ENCODE measurements at places on chromosomes 4 and X. TPM values are rescaled to one million over a fixed set of nuclear protein-coding genes. Genes with fewer than 3 reads are reported as not detected.
A peak's percentile ranks its signal among the peaks of the same experiment; 100 is the strongest.

Gene RTL5
- total RNA-seq, result 0.74 TPM

Gene LIMCH1
- not detected for total RNA-seq

Gene RPGR
- 8.6 TPM for total RNA-seq

Gene USP26
- total RNA-seq, result not detected

GRCh38 chr4:72953571-72953970 is 115.9 kb downstream of the COX18 start:
- no peak overlapping the region for H3K27ac ChIP-seq
- H3K4me1 ChIP-seq, result peaks cover 24% of the 10 kb centered on the region
- H3K27me3 ChIP-seq, result peaks cover 25% of the 10 kb centered on the region
- DNase-seq, result no peak
- H3K4me3 ChIP-seq, result no peak overlapping the region
- peaks cover 3% of the 10 kb centered on the region for H3K36me3 ChIP-seq

DNA sequence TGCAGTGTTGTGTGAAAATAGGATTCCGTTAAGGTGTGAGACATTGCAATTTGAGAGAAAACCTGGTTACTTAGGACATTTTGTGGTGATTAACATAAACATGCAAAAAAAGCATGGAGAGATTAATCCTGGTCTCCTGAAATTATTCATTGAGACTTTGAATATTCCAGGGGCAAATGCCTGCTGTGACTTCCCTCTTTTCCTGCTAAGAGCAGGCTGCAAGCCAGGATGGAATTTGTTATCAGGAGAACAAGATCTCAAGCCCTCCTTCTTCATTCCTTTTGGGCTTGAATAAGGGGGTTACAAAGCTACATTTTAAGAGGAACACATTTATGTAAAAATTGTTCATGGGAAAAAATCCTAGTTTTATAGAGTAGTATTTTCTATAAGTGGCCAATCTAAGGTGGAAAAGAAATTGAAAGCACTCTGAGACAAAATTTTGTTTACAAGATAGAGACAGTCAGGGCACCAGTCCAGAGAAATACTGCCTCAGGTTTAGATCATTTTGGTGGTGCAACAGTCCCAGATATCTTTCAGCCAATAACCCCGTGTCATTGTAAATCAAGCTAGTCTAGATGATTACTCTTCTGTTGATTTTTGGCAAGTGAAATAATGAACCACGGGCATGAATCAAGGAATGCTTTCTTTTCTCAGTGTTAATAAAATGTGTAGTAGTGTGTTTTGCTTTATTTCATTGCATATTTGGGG is 1528.3 kb upstream of the AGA start:
- DNase-seq, result no peak
- H3K27ac ChIP-seq, result no peak overlapping the region
- H3K36me3 ChIP-seq, result no peaks in the 10 kb centered on the region
- no peaks in the 10 kb centered on the region for H3K4me1 ChIP-seq
- H3K27me3 ChIP-seq, result no peaks in the 10 kb centered on the region

- DNase-seq, result peak; percentile 63
- peaks cover 15% of the 10 kb centered on the region for H3K27me3 ChIP-seq
- H3K4me3 ChIP-seq, result no peak overlapping the region
- no peak overlapping the region for H3K27ac ChIP-seq
Observed at GRCh38 chrX:140057001-140057411, 91.7 kb upstream of the CXorf66 start.

- H3K27ac ChIP-seq, result no peak overlapping the region
- H3K4me3 ChIP-seq, result no peak overlapping the region
- DNase-seq, result no peak
- H3K27me3 ChIP-seq, result peaks cover 35% of the 10 kb centered on the region
- no peaks in the 10 kb centered on the region for H3K4me1 ChIP-seq
- peaks cover 2% of the 10 kb centered on the region for H3K36me3 ChIP-seq
Observed at GRCh38 chr4:153166716-153167501, 37.3 kb upstream of the TRIM2 start.

GRCh38 chr4:1786544-1787362 is 6.3 kb upstream of the FGFR3 start:
- H3K27me3 ChIP-seq, result no peaks in the 10 kb centered on the region
- H3K27ac ChIP-seq, result no peak overlapping the region
- no peak for DNase-seq
- H3K4me1 ChIP-seq, result no peaks in the 10 kb centered on the region
- no peaks in the 10 kb centered on the region for H3K36me3 ChIP-seq

GRCh38 chr4:57153207-57153606 is 43.0 kb upstream of the IGFBP7 start:
- no peaks in the 10 kb centered on the region for H3K4me1 ChIP-seq
- no peak for DNase-seq
- H3K4me3 ChIP-seq, result no peak overlapping the region
- no peaks in the 10 kb centered on the region for H3K36me3 ChIP-seq

- peaks cover 10% of the 10 kb centered on the region for H3K36me3 ChIP-seq
- H3K27ac ChIP-seq, result peak overlapping the region; percentile 25
- H3K4me1 ChIP-seq, result peaks cover 12% of the 10 kb centered on the region
- H3K27me3 ChIP-seq, result no peaks in the 10 kb centered on the region
- H3K4me3 ChIP-seq, result no peak overlapping the region
Observed at GRCh38 chrX:129925305-129926092, 19.5 kb downstream of the UTP14A start.

DNA sequence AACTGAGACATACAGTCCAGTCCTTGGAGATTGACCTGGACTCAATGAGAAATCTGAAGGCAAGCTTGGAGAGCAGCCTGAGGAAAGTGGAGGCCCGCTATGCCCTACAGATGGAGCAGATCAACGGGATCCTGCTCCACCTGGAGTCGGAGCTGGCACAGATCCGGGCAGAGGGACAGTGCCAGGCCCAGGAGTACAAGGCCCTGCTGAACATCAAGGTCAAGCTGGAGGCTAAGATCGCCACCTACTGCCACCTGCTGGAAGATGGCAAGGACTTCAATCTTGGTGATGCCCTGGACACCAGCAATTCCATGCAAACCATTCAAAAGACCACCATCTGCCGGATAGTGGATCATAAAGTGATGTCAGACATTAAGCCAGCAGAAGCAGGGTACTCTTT is 20.4 kb upstream of the FRMPD3 start:
- no peak overlapping the region for H3K27ac ChIP-seq
- peaks cover 20% of the 10 kb centered on the region for H3K27me3 ChIP-seq
- H3K36me3 ChIP-seq, result no peaks in the 10 kb centered on the region
- no peak overlapping the region for H3K4me3 ChIP-seq
- DNase-seq, result no peak

DNA sequence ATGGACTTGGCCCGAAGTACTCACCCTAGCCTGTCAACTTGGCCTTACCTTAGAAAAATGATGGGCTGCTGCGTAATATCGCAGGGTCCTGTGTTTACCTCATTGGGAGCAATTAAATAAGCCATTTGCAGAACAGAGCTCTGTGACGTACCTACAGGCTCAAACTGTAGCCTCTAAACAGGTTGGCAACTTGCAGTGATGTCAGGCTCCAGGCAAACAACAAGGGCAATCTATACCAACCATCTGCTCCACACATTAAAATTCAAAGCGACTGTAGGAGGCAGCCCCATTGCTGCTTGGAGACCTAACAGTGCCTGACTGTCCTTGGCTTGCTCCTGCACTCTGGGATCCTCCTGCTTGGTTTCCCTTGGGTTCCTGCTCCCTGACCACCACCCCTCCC is 17.2 kb downstream of the VGLL1 start:
- H3K4me3 ChIP-seq, result no peak overlapping the region
- H3K27me3 ChIP-seq, result peaks cover 5% of the 10 kb centered on the region
- DNase-seq, result no peak

DNA sequence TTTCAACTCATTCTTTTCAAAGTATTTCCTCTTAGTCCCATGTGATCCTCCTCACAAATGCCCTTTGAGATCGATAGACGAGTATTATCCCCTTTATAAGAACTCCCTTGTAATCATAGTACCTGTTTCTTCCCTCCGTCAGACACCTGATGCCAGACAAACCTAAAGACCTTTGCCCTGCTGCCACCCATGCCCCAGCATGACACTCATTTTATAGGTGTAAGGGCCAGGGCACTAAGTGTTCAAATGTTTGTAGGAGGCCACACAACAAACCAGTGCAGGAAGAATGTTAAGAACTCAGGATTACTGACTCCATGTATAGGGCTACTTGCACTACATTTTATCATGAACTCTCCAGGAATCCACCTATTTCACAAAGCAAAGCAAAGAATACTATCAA is 115.6 kb upstream of the DIAPH2 start:
- DNase-seq, result no peak
- peaks cover 12% of the 10 kb centered on the region for H3K27me3 ChIP-seq
- H3K4me3 ChIP-seq, result no peak overlapping the region

DNA sequence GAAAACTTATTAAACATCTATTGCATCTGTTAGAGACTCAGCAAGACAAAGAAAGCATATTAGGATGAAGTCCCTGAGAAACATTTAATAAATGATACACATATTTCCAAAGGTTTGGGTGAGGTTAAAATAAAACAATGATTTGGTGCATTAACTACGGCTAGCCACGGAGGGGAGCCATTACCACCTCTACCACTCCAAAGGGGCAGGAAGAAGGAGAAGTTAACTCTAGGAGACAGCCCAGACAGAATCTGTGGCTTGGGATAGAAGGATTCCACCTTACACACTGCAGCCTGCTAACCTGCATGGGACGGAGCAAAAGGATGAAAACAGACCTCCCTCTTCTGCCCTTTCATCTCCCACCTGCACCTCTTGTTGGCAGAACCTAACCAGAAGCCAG is 189.1 kb upstream of the C1QTNF7 start:
- no peak overlapping the region for H3K4me3 ChIP-seq
- peak; percentile 15 for DNase-seq
- peaks cover 12% of the 10 kb centered on the region for H3K4me1 ChIP-seq
- no peak overlapping the region for H3K27ac ChIP-seq

DNA sequence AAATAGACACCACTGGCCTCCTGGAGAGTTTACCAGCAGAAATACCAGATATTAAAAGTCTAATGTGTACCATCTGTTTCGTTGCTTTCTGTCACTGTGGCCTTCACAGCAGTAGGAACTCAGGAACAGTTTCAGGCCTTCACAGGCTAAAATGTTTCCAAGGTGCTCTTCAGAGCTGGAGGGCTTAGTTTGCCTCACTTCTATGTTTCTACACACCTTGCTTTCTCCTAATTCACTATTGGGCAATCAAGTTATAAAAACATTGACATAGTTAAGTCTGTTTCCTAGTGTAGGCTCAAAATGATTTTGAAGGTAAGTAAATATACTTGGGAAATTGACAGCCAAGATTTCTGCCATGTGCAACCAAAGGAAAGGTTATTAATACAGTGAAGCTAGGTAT is 258.6 kb downstream of the TEX13A start:
- no peaks in the 10 kb centered on the region for H3K36me3 ChIP-seq
- H3K27me3 ChIP-seq, result peaks cover 24% of the 10 kb centered on the region
- no peak for DNase-seq
- H3K4me1 ChIP-seq, result no peaks in the 10 kb centered on the region
- H3K4me3 ChIP-seq, result no peak overlapping the region
- no peak overlapping the region for H3K27ac ChIP-seq

- H3K36me3 ChIP-seq, result no peaks in the 10 kb centered on the region
- peaks cover 17% of the 10 kb centered on the region for H3K27me3 ChIP-seq
Observed at GRCh38 chr4:122854447-122855352, 28.1 kb downstream of the FGF2 start.

DNA sequence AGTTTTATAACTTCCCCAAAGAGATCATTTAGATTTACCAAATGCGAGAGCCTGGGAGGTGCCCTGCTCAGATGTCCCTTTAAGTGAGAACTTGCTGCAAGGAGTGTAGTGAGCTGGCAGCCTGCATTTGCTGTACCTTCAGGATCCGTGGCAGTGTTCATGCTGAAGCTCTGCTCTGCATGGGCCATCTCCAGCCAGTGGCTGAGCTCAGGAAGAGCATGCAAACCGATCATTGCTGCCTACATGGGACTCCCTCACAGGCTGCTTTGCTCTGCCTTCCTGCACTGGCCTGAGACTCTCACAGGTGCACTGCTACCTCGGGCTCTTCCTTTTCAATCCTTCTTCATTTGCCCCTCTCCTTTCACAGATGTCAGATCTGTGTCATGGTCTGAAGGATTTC is 152.0 kb upstream of the SFRP2 start:
- no peak overlapping the region for H3K27ac ChIP-seq
- peaks cover 49% of the 10 kb centered on the region for H3K27me3 ChIP-seq
- DNase-seq, result no peak

DNA sequence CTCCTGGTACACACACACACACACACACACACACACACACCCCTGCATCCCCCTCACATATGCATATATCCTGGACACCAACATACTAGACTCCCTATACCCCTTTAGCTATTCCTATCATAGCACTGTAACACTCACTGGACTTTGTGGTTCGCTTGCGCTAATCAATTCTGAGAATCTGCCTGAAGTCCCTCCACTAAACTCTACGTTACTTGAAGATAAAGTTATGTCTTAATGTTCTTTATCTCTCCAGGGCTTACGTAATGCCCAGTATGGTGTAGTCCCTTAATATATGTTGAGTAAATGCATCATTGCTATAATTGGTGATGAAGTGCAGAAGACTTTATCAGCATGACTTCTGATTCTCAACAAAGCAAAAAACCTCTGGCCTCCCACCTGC is 32.3 kb downstream of the PTCHD1 start:
- no peak overlapping the region for H3K4me3 ChIP-seq
- peaks cover 9% of the 10 kb centered on the region for H3K27me3 ChIP-seq
- no peak for DNase-seq
- no peak overlapping the region for H3K27ac ChIP-seq

Data from activated T-cell treated with anti-CD3 and anti-CD28 coated beads, Interleukin-2, amount 50 U/mL, for 72 hours (primary cell).